ENCODE measurements at places on chromosomes 4 and X.

- no peak for DNase-seq
Observed at GRCh38 chr4:90124276-90124675, 2.9 kb upstream of the CCSER1 start.

DNA sequence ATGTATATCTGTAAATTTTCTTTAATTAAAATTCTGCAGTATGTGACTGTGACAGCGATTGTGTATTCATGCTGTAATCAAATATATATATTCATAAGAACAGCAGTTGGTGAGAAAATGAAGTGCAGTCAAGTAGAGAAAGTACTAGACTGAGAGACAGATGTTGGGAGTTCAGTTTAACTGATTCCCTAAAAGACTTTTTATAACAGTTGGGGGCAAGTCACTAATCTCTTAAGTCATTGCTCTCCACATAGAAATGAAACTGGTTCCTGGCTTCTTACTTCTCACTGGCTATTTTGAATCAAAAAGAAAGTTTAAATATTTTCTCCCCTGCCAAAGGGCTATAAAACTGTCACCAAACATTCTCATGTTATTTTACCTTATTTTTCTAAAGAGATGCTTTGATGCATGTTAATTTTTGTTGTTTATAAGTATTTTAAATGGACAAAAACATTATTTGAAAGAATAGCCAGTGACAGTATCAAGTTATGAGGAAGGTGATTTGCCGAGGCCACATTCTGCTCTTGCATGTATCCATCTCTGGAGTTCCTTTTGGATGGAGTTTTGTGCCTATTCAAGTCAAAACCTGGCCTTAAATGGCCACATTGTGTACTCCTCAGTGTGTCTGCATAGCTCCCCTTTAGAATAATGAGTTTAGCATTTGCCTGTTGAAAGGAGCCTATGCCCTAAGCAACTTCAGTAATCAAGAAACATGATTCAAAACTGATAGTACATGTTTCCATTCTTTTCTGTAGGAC, 30.8 kb downstream of the EXOC1 start:
- DNase-seq = no peak

DNA sequence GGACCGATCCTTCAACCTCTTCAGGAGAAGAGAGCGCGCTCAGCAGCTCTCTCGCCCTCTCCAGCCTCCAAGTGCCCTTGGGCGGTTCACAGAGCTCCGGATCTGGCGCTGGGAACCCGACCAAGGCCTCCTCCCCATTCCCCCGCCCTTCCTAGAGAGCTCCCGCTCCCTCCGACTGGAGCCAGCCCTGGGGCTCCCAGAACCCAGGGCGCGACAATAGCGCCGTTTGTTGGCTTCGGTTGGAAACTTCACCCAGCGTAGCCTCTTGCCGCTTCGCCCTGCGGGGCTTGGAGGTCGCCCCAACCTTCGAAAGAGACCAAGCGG, 3.1 kb upstream of the SOX3 start:
- DNase-seq = no peak

DNA sequence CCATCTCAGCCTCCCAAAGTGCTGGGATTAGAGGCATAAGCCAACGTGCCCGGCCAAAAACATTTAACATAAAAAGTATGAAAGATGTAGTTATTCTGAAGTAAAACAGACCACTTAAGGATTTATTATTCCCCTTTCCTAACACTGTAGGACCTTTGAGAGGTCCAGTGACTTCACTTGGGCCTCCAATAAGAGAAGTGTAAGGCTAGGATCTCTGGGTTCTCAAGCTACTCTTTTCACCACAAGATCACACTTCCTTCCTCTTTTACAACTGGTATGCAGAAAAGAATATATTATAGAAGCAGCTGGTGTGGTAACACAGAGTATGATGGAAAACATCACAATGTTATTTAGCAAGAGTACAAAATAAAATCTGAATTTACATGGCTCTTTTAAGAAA, 30.2 kb upstream of the CCNG2 start:
- no peak for DNase-seq

DNA sequence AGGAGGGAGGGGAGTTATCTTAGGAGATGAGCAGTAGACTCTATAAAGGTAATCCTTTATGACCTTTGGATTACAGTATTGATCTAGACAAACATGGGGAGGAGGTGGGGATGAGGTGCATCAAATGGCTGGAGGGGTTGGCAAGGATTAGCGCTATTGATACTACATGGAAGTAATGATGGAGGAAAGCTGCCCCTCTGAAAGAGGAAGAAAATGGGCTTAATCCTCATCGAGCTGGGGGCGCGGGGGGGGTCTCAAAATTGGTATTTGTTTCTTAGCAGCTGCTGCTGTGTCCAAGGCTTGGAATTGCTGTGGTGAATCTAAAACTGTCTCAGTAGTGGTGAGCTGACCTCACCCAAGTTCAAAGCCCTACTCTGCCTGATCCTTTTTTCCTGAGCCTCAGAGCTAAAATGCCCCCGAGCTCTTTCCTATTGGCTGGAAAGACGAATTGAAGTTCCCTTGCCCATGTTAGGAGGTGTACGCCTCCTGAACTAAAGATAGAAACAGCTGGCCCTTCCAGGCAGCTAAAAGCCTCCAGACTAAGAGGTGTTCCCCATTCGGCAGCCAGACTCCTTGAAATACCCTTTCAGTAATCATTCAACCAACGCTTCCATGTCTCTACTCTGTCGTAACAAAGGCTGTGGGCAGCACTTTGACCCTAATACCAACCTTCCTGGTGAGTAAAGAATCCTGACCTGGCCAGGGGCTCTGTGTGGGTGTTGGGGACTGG, at the start of gene ITGB1BP2:
Gene ITGB1BP2, plus strand, starts transcription at position 556 of the 730 bp plus-strand sequence. Its CDS starts 57 bp downstream, at position 613.
- no peak for DNase-seq

- DNase-seq = no peak
Observed at GRCh38 chr4:4472344-4472958, 69.4 kb downstream of the STX18 start.

DNA sequence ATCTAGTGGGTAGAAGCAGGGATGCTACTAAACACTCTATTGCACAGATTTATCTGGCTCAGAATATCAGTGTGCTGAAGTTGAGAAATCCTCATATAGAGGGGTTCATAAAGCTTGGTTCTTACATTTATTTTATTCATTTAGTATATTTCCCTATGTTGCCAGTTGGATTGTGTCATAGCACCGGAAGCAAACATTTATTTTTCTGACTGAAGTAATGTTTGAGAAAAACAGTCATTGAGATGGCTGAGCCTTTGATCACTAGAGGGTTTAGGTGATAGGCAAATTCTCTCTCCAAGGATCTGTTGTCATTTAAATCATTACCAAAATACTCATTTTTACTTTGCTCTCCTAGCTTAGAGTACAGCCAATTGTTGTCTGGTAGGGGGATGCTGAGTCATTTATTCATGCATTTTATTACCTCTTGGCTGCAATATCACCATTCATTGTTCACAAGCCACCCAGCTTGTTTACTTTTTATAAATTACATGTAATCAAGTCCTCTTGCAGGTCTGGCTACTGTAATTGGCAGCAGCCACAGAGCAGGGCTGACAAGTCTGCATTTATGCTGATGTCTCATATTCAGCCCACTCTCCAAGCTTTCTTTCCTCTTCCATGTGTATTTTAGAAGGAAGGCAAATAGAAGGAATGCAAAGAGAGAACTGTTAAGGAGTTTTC, 15.2 kb downstream of the GAB1 start:
- DNase-seq = no peak

DNA sequence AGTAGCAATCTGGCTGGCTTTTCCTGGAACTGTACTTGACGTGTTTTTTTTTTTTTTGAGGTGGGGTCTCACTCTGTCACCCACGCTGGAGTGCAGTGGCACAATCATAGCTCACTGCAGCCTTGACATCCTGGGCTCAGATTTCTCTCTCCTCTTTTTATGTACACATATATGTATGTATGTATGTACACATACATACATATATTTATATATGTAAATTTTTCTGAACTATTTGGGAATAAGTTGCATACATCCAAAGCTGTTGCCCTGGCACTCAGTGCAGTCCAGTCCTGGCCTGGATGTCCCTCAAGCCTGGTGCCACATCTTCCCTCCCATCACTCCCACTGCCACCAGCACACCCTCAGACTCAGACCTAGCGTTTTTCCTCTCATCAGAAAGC, 89.0 kb upstream of the SHISA3 start:
- DNase-seq = no peak

DNA sequence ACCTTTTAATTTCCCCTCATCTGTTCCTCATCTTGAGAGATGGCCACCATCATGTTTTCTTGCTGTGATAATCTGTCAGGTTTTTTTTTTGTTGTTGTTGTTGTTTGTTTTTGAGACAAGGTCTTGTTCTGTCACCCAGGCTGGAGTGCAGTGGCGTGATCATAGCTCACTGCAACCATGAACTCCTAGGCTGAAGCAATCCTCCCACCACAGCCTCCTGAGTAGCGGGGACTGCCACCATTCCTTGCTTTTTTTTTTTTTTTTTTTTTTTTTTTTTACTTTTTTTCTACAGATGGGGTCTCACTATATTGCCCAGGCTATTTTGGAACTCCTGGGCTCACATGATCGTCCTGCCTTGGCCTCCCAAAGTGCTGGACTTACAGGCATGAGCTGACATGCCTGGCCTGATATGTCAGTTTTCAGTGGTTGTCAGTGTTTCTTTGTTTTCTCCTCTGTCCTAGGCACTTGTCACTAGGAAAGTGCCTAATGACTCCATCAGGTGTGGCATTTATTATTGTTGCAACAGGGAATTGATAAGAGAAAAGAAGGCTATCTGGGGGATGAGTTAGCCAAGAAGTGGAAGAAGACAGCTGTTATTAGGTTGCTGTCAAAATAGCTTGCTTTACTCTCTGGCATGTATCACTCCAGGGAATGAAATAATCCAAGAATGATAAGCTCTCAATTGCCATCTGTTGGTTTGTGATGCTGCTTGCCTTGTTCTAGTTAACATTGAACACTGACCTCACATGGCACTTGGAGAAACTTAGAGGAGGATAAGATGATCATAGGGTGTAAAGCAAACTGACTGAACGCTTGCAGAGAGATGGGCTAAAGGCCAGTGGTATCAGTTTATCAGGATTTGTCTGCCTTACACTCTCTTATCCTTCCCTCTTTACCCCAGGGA, 41.7 kb downstream of the TMEM164 start:
- no peak for DNase-seq

- DNase-seq = no peak
Observed at GRCh38 chr4:187224560-187224959, 500.9 kb upstream of the FAT1 start.

GRCh38 chr4:113331811-113332210, 282.4 kb downstream of the ANK2 start:
- DNase-seq = no peak

DNA sequence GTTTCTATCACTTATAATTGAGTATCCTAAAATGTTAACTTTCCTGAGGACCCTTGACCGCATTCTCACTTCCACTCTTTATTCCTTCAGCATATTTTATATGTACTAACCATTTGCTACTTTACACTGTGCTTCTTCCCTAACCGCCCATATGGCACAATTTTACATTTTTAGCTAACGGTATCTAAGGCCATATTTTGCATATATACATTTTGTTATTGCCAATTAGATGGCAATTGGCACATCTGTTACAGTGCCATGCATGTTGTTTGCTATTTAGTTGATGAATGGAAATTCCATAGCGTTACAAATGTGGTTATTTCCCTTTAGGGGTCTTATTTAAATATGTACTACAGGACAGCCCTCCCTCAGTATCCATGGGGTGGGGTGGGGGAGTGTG, 20.0 kb upstream of the OTUD4 start:
- DNase-seq = no peak

- DNase-seq = no peak
Observed at GRCh38 chr4:53479736-53480525, 102.5 kb downstream of the FIP1L1 start.

Data from NCI-H187 treated with DMSO at 0.1 percent for 48 hours (cell line).